ENCODE measurements at places on chromosomes 4 and X.
A peak's percentile ranks its signal among the peaks of the same experiment; 100 is the strongest.

DNA sequence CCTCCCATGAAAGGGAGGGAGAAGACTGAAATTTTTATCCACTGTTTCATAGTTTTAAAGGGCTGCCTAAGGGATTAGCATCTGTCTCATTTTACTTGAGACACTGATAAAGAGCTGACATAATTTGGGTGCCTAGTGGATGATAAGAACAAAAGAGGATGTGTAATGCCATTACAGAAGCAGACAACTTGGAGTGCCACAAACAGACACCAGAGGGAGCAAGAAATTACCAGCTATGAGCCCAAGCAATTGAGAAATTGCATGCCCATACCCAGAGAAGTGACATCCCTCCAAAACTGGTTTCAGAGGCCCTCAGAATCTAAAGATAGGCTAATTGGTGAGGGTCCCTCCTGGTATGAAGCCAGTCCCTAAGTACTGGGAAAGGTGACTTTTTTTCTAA, 38.5 kb upstream of the POU3F4 start:
- no peak for DNase-seq

- no peak for DNase-seq
Measured at GRCh38 chr4:11397819-11398610, 30.7 kb downstream of the HS3ST1 start.

GRCh38 chrX:54093571-54093970, 49.3 kb upstream of the PHF8 start:
- DNase-seq: no peak

GRCh38 chr4:55475394-55476243, 71.1 kb downstream of the CLOCK start:
- no peak for DNase-seq

- no peak for DNase-seq
Measured at GRCh38 chrX:95974096-95974470, 710.6 kb upstream of the DIAPH2 start.

DNA sequence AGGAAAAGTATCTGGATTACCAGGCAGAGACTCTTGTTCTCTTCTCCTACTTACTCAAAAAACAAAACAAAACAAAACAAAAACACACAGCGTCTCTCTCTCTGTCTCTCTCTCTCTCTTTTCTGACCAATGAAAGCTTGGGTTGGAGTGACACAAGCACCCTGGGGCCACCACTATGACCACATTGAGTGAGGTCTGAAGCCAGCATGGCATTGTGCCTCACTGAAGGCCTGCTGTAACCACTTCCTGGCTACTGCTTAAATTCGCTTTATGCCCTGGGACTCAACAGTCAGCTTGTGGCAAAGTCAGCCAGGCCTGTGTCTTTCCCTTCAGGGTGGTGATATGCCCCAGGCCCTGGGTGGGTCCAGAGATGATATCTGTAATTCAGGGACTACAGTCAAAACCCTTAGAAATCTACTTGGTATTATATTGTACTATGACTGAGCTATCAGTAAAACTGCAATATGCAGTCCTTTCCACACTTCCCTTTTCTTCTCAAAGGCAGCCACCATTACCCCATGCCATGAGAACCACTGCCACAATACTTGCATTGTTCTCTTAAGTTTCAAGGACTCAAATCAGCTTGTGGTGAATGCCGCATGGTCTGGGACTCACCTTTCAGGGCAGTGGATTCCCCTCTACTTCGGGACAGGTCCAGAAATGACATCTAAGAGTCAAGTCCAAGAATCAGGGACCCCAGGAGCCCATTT, 606.8 kb upstream of the KLHL4 start:
- no peak for DNase-seq

- DNase-seq: no peak
Measured at GRCh38 chr4:86938771-86939520, 4.1 kb downstream of the AFF1 start.

GRCh38 chr4:15811703-15812337, 33.7 kb downstream of the CD38 start:
- DNase-seq: no peak

GRCh38 chrX:3244203-3244743, 102.2 kb downstream of the MXRA5 start:
- no peak for DNase-seq

- no peak for DNase-seq
Measured at GRCh38 chr4:38236003-38236402, 275.8 kb downstream of the PTTG2 start.

DNA sequence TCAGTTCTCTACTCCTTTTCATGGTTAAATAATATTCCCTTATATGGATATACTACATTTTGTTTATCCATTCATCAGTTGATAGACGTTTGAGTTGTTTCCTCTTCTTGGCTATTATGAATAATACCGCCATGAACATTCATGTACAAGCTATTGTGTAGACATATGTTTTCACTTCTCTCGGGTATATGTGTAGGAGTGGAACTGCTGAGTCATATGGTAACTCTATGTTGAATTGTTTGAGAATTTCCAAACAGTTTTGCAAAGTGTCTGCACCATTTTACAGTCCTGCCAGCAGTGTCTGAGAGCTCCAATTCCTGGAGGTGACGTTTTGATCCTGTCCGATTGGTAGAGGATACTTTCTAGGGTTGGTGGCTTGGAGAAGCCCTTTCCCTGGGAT, 23.6 kb downstream of the PLAC1 start:
- DNase-seq: no peak

DNA sequence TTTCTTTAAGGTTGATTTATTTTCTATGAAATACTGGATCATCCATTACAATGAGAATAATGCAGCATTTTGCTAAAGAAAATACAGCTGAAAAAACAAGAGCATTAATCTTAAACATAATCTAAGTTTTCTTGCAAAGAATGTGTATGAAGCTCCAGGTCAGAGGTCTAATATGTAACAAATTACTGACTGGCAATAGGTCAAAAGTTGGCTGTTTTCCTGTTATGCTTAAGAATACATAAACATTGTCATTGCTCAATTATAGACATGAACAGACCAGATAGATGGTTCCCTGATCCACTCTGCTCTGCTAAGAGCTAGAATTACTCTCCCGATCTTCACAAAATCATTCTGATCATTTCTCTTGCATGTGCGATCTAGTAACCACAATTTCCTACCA, 718.6 kb downstream of the PDHA2 start:
- DNase-seq: no peak

GRCh38 chr4:169185133-169185956, 85.4 kb downstream of the SH3RF1 start:
- no peak for DNase-seq

DNA sequence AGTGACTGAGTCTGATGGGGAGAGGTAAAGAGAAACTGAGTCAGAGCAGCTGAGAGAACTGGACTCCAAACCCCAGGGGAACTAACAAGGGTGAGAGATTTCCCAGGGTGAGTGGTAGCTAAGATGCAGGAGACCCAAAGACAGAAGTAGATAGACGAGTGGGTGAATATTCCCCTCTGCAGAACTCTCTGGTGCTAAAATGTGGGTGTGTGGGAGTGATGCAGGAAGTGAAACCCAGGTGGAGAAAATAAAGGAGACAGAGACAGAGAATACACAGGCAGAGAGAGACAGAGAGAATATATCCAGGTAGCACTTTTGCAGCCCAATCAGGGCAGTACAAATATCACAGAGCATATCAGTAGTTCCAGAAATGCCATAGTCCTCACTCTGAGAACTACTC, 212.5 kb upstream of the ZIC3 start:
- no peak for DNase-seq

DNA sequence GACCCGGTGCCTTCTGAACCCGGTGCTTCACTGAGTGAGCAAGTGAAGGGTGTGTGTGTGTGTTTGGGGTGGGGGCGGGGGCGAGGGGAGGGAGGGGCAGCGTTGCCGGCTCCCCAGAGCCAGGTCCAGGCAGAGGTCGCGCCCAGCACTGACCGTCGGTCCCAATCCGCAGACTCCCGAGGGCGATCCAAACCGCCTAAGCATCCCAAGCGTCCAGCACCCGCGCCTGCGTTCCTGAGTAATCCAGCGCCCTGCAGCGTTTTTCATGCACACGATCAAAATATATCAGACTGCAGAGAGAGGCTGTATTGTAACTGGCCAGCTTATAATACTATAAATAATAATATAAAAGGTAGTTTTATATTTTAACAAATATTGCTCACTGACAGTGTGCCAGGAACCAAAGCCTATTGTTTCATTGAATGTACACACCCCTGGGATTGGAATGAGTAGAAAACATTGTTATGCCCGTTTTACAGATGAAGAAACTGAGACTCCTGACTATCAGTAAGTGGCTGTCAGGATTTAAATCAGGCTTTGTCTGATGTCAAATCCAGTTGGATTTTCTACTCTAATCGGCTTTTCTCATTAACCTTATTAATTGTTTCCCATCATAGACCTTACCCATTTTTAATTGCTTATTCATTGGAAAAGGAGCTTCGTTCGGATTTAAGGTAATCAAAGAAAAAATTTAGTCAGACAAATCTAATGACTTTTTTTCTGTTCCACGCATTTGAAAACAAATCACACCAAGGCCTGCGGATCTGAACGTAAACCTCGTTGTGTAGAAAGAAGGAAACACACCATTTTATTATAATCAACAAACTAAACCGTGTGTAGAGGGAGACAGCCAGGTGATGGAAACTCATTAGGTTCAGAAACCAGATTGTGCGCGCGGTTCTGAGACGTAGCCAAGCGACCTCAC, 4.0 kb upstream of the NKX3-2 start:
- no peak for DNase-seq

GRCh38 chr4:147923854-147924253, 192.0 kb downstream of the ARHGAP10 start:
- DNase-seq: no peak

DNA sequence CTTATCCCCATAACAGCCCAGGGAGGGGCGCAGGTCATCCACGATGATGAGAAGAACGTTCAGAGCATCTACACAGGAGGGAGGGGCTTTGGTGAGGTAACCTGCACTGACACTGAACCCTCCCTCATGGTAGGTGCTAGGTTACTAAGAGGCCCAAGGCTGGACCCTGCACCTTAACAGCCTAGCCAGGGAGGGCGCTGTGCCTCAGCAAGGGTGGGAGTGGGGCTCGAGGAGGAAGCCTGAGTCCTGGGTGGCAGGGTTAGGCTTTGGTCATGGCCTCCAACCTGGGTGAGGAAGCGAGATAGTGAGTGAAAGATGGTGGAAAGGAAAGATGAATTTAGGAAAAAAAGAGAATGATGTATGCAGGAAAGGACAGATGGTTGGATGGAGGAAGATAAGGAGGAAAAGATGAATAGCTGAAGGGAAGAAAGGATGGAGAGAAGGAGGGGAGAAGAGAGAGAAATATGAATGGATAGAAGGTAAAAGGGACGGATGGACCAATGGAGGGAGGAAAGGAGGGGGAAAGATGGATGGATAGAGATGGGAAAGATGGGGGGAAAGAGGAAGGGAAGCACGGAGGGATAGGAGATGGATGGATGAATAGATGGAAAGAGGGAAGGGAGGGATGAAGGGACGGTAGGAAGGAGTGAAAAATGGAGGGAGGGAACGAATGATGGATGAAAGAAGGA, 736 bp downstream of the IDS start:
- DNase-seq: peak; percentile 50

DNA sequence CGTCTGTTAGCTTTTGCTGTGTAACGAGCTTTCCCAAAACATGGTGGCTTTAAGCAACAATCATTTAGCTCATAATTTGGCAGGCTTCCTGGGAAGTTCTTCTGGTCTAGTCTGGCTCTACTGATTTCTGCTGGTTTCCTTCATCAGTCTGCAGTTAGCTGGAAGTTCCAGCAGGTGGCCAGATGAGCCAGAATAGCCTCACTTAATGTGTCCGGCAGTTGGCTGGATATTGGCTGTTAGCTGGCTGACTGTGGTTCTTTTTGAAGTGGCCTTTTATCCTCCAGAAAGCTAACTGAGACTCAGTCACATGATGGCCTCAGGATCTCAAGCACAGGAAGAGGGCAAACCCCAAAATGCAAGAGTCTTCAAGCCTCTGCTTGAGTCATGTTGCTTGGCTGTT, 34.9 kb downstream of the FTHL17 start:
- DNase-seq: peak; percentile 43

- no peak for DNase-seq
Measured at GRCh38 chr4:108940149-108940548, 177.3 kb upstream of the ETNPPL start.

GRCh38 chr4:3317011-3317655, 24.3 kb downstream of the RGS12 start:
- no peak for DNase-seq

DNA sequence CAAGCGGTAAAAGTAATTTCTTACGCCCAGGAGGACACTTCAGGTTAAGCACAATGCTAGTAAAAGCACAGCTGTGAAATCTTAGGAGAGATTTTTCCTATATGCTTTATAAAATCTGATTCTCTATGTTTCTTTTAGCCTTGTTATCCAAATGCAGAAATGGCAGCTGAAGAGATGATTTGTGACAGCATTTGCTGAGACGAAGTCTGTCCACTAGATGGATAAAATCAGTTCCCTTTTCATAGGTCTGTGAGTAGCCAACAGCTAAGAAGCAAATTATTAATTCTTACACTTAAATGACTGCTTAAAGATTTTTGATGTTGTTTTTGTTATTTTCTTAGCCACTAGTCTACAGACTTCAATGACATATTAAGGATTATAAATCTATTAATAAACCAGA, 5.3 kb downstream of the GPM6A start:
- DNase-seq: no peak

GRCh38 chrX:57368158-57368557, 81.7 kb downstream of the FAAH2 start:
- DNase-seq: no peak

DNA sequence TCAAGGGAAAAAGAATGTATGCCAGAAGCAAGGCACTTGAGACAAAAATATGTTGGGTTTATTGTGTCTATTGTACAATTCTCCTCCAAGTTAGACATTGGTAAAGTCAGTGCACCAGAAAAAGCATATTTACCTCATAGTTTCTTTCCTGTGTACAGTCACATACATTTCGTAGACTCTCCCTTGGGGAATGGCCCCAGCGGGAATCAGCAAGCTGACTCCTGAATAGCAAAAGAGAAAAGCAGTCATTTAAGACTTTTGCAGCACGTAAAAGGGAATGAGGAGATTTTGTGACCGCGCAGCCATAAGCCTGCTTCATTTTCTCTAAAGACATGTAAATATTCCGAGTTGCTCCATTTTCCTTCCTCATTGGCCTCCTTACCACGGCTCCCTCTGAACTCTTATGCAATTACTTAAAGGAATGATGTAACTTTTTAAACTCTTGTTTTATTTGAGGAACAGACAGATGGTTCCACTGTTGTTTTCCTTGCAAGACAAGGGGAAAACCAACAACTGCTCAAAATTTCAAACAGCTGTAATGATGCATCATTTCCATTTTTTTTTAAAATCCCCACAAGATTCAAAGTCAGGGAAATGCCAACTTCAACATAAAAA, 332.7 kb downstream of the UNC5C start:
- no peak for DNase-seq

DNA sequence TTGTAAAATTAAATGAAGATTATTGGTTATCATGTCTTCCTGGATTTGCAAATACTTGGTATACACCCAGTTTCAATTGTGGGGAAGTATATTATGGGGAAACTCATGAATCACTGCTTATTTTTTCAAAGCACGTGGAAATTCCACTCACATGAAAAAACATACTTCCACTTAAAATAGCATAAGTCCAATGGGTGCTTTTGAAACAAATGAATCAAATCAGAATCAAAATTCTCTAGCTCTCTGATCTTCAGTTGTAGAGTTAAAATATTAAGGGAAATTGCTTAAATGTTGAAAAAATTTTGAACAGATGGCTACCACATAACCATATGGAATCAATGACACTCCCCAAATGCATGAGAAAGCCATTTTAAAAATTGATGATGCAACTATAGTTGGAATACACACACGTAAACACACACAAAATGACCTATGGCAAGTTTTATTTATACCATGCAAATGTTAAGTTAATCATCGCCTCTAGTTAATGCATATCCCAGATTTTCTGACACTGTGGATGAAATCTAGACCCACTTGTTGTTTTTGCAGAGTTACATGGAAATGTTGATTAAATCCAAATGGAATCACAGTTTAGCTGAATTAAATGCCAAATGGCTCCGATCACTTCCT, 93.2 kb downstream of the ARSF start:
- no peak for DNase-seq
